ENCODE measurements at places on chromosomes 6 and 20. TPM values are rescaled to one million over a fixed set of nuclear protein-coding genes. Genes with fewer than 3 reads are reported as not detected.

Gene DCBLD1
- 39.2 TPM for total RNA-seq

Gene TBC1D7
- 14.9 TPM for total RNA-seq

Gene ZNF831
- not detected for total RNA-seq

Gene UBD
- not detected for total RNA-seq

Gene BTN1A1
- not detected for total RNA-seq

Gene HLA-DOA
- not detected for total RNA-seq

Gene C6orf15
- total RNA-seq: not detected

Gene CAPN11
- total RNA-seq: not detected

Gene EPHA7
- total RNA-seq: 0.07 TPM

Gene GABRR2
- 0.33 TPM for total RNA-seq

Gene TCF21
- 0.50 TPM for total RNA-seq

Measured in smooth muscle cell of the pulmonary artery (primary cell).